ENCODE measurements at places on chromosomes 13 and 19.

DNA sequence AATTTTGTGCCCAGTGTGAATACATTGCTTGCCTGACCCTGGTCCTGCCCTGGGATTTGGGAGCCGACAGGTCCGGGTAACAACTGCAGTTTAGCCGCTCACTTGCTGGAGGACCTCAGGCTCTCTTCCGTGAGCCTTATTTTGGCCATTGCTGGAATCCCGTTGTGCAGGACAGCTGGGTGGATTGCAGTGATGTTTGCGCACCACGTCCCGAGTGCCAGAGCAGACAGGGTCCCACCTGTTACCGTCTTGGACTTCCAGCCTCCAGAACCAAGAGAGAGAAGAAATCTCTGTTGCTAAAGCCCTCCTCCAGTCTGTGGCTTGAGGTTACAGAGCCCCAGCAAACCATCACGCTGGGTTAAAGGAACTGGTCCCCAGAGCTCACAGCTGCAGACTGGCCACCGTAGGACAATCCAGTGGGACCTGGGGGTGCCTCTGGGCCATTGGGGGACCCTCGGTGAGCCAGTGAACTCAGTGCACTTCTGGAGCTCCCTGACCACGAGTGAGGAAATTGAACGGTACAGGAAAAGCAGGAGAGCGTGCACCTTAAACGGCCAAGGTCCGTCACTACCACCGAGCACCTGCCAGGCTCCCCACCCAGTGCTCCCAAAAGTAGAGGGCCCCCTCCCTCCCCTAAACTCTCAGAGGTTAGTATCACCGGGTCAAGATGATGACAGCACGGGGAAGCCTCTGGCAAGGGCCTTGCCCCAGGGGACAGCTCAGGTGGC lies 92.9 kb downstream of the GNG7 start:
- no peak for DNase-seq

DNA sequence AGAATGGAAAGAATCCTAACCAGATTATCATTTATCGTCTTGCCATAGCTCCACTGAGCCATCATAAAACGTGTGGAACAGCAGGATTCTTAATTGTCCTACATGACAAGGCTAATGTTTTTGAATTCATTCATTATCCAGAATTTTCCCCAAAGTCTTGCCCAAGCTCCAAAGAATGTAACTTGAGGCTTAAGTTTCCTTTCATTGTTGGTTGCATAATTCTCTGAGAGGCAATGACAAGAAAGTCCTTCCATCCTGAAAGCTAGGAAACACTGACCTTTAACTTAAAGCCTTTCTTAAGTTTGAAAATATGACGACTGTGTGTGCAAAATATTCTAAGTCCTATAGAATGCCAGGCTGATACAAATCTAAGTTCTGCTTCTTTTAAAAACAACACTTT lies 546.1 kb downstream of the SUCLA2 start:
- no peak for DNase-seq

- no peak for DNase-seq
Observed at GRCh38 chr19:12843999-12844732, 5.9 kb downstream of the MAST1 start.

GRCh38 chr19:12611361-12611699 lies 610 bp downstream of the ZNF791 start:
- DNase-seq = no peak

DNA sequence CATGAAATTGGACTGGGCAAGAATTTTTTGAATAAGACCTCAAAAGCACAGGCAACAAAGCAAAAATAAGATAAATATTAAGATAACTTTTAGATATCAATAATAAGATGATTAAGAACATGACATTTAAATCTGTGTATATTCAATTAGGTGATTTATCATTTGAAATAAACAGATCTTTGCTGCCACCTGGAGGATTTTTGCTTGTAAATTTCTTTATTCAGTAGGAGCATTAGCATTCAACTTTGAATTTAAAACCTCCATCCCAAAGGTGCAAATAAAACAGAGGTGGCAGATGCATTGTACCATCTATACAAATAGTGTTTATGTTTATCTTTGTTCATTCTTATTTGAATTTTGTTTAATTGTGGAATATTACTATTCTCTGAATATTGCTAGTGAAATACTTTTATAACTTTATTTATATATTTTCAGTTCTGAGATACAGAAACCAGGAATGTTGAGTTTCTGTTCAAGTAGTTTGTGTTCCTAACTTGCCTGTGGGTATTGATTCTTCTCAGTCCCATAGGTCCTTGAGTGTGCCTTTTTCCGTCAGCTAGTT lies 20.9 kb downstream of the COG6 start:
- peak; percentile 26 for DNase-seq

- no peak for DNase-seq
Observed at GRCh38 chr19:50501568-50502475, 9.2 kb downstream of the JOSD2 start.

DNA sequence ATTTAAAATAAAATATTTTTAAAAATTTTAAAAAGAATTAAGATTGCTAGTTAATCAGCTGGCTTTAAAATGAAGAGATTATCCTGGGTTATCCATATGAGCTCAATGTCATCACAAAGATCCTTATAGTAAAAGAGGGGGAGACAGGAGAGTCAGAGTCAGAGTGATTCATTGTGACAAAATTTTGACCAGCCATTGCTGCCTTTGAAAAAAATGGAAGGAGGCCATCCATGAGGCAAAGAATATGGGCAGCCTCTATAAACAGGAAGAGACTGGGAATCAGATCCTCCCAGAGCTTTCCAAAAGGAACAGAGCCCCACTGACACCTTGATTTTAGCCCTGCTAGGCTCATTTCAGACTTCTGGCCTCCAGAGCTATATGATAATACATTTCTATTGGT lies 9.3 kb upstream of the RUBCNL start:
- DNase-seq = no peak

DNA sequence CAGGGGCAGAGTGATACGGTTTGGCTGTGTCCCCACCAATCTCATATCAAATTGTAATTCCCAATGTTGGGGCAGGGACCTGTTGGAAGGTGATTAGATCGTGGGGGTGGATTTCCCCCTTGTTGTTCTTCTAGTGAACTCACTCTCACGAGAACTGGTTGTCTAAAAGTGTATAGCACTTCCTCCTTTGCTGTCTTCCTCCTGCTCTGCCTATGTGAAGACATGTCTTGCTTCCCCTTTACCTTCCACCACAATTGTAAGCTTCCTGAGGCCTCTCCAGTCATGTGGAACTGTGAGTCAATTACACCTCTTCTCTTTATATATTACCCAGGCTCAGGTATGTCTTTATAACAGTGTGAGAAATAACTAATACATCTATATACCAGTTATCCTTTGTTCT lies 706.4 kb upstream of the KLHL1 start:
- DNase-seq = no peak

GRCh38 chr19:10335352-10335985 lies 2.1 kb upstream of the RAVER1 start:
- DNase-seq = no peak

DNA sequence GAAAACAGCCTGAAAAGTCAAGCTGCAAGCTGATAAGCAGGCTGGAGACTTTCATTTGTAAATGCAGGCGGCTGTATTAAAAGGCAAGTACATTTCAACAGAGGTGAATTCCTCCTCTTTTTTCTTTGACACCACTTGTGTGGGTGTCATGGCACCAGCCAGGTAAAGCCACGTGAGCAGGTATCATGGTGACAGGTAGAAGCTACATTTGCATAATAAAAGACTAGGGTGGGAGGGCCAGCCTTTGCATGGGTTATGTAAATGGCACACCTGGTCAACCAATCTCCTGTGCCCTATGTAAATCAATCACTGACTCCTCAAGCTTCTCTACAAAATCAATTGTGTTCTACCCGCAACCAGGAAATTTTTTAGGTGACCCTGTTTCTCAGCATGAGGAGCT lies 68.2 kb downstream of the ZNF100 start:
- DNase-seq = no peak

DNA sequence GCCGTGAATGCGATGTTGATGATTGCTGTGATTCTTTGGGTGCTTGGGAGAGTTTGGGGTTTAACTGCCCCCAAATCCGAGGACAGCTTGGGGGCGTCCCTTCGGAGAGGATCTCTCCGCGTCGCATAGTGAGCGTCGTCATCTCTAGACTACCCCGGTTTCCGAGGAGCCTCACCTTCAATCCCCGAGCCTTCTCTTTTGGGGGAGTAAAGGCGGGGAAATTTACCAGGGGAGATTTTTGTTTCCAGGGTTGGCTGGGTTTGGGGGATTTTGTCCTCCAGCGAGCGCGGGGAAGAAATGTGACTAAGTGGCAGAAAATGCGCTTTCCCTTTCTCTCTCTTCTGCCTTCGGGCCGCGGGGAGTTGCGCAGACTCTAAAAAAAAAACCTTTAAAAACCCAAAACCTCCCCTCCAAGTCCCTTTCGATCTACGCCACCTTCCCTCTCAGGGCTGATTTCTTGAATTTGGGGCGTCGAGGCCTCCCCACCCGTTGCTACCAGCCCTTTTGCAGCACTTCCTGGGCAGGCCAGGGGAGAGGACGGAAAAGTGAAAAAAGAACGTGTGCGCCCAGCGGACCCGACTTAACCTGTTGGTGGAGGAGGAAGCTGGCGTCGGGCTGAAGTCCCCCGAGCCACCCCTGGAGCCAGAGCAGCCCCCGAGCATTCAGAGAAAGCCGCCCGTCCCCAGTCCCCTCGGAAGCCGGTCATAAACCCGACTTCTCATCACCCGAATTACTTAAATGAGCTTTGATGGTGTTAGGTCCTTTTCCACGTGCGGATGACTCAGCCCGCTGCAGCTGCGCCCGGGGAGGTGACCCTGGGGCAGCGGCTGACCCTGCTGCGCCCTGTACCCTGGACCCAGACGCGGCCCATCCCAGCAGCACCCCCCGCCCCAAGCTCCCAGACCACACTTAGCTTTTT lies 17.7 kb downstream of the NFIX start:
- DNase-seq = no peak

DNA sequence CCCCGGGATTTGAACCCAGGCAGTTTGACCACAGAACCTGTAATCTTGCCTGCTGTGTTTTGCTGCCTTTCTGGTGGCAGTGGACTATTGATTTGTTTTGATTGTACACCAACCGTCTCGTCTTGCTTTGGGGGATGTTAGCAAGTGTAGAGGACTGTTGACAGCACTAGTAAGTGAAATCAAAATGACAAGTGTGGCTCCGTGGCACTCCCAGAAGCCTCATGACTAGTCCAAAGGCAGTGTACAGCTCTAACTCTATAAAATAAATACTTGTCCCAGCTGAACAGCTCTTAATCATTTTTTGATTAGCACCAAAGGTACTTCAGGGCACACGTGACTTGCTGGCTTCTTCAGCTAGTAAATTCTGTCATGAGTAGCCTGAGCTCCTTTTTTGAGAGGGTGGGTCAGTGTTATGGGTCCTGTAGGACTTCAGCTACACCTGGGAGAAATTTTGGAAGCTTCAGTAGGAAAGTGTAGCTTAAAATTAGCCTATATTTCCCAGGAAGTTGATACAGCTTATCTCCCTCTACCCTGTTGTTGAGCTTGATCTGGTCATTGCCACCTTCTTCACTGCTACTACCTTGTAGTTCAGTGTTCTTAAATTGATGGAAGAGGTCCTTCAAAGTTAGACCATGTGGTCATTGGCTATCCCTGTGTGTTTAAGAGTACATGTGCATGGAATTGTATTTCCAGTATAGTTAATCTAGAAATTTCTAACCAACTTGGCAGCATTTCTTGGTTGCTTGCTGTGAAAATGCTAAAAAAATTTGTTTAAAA lies 15.1 kb downstream of the TM9SF2 start:
- no peak for DNase-seq

DNA sequence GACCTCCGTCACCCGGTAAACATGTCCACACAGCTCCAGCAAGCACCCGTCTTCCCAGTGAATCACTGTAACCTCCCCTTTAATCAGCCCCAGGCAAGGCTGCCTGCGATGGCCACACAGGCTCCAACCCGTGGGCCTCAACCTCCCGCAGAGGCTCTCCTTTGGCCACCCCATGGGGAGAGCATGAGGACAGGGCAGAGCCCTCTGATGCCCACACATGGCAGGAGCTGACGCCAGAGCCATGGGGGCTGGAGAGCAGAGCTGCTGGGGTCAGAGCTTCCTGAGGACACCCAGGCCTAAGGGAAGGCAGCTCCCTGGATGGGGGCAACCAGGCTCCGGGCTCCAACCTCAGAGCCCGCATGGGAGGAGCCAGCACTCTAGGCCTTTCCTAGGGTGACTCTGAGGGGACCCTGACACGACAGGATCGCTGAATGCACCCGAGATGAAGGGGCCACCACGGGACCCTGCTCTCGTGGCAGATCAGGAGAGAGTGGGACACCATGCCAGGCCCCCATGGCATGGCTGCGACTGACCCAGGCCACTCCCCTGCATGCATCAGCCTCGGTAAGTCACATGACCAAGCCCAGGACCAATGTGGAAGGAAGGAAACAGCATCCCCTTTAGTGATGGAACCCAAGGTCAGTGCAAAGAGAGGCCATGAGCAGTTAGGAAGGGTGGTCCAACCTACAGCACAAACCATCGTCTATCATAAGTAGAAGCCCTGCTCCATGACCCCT lies 9.0 kb upstream of the CEACAM5 start:
- no peak for DNase-seq

DNA sequence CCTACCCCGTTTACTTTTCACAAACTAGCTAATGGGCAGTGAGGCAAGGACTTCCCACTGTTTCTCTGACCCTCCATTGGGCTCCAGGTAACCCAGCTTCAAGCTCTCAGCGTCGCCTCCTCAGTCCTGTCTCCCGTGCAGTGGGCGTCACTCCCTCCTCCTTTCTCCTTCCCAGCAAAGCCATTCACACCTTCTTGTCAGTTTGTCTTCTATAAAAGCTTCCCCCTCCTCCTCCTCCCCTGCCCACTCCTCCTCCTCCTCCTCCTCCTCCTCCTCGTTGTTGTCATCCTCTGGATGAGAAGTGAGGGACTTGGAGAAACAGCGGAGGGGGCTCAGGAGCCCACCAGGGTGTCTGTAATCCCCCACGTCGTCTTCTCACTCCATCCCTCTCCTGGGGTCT lies 1.7 kb upstream of the GALP start:
- DNase-seq = no peak

- no peak for DNase-seq
Observed at GRCh38 chr13:43390619-43391018, 367.2 kb downstream of the DNAJC15 start.
